ENCODE measurements at places on chromosomes 16 and 17.
A peak's percentile ranks its signal among the peaks of the same experiment; 100 is the strongest.

GRCh38 chr17:69326377-69327059 is 415 bp downstream of the ABCA5 start:
- peak; percentile 1 for DNase-seq

DNA sequence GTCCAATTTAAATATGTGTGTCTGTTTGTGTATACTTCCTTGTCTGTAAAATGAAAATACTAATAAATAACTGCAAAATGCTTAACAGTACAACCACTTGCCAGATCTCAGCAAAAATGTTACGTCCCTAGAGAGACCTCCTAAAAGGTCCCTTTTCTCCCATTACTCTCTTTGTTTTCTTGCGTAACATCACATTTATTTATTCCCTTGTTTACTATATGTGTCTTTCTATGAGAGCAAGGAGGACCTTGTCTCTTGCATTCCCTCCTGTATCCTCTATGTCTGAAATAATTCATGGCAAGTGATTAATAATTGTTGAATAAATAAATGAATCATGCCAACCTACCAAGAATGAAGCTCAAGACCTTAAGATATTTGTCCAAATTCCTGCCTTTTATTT is 1.9 kb downstream of the ACSM3 start:
- no peak for DNase-seq

- DNase-seq, result peak; percentile 43
Measured at GRCh38 chr17:46822388-46822921, 4.0 kb upstream of the WNT3 start.

DNA sequence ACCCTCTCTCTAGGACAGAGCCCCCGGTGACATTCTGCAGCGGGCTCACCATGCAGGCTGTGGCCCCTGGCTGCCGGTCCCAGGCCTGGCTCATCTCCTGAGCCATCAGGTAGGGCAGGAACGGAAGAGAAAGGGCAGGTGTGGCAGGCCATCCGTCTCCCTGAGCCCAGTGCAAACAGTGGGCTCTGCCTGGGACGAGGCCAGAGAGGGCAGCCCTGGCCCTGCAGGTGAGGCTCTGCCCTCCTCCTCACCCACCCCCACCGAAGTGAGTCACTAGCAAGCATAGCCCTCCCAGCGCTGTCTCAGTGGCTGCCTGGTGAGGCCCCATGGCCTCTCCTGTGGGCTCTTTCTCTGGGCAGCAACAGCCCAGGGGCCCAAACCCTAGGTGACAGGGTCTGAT is 14.5 kb downstream of the OTOP3 start:
- DNase-seq, result no peak

DNA sequence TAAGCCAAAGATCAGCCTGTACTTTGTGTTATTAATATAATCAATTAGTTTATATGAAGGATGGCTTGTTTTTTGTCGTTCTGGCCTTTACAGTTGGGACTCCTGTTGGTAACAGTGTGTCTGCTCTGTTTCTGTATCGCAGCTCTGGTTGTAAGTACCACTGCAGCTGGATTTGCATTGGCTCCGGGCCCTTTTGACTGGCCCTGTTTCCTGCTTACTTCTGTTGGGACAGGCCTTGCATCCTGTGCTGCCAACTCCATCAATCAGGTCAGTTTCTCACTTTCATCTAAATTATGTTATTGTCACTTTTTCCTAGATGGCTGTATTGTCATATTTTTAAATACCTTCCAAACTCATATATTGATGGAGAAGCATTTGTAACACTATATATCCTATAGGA is 32.7 kb downstream of the COX10 start:
- DNase-seq, result no peak

DNA sequence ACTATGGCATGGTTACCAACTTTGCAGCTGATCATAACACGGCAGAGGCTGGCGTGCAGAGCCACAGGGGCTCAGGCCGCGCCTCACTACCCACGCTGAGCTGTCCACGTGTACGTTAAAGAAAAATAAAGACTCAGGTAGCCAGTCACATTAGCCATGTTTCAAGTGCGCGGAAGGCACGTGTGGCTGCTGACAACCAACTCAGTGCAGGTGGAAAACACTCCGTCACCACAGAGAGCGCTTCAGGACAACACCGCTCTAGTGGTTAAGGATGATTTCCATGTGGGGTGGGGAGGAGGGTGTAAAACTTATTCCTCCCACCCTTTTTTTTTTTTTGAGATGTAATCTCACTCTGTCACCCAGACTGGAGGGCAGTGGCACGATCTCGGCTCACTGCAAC is 33.8 kb downstream of the ZCCHC14 start:
- no peak for DNase-seq

DNA sequence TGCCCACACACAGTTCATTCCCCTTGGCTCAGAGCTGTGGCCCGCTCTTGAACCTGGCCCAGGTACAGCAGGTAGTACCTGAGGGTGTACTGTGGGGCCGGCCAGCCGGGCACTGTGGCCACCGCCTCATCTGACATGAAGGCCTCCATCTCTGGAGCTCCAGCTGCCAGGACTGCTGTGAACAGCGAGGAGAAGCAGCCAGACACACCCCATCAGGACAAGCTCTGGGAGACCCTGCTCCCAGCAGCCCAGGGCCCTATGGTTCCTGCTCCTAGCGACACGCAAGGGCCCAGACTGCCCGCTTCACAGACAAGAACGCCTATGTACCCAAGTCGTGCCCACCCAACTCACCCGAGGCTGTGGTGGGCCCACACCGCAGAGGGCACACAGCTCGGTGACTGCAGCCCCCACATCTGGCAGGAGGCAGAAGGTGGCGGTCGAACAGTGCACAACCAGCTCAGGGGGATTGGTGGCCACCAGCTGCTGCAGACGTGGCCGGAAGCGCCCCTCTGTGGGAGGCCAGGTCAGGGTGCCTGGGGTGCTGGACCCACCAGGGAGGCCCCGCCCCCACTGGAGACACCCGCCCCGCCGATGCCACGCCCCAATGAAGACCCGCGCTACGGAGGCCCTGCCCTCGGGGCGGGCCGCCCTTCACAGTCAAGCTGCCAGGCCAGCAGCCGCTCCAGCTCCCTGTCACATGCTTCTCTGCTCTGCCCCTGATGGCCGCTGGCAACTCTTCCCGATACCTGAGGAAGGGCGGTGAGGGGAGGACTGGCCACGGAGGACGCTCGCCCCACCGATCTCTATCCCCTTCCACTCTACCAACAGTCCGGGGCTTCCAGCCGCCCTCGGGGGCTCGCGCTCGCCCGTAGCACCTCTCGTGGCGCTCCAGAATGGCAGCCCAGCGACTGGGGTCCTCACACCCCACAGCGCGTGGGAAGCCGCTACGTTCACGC is 1.1 kb upstream of the STUB1 start:
- peak; percentile 70 for DNase-seq

- DNase-seq, result no peak
Measured at GRCh38 chr16:13453325-13453724, 466.6 kb upstream of the ERCC4 start.

DNA sequence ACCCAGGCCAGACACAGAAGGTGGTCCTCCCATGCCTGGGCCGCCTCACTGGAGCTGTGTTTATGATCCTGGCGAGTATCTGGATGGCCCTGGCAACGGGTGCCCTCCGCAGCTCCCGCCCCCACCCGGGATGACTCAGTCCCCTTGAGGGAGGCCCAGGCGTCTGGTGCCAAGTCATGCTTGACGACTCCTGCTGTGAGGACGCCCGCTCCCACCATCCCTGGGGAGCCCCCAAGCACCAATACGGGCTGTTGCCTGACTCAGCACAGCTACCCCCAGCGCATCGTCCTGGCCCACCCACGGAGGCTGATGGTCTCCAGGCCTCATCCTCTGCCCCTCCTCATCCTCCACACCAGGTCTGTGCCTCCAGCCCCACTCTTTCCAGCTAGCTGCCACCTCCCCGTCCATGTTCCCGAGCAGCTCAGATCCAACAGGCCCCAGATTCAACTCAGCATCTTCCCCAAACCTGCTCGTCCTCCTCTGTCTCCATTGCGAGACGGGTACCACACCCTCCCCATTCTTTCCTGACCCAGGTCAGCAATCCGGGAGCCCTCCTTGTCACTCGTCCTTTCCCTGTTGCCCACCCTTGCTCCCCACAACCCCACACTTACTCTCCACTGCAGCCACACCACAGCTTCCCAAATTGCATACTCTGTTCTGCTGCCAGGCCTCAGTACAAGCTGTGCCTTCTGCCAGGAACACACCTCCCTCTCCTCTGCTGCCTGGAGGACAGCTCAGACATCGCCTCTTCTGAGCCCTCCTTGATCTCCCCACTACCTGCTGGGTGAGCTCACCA is 2.6 kb downstream of the CAMKK1 start:
- peak; percentile 94 for DNase-seq

- DNase-seq, result no peak
Measured at GRCh38 chr17:8430966-8431365, 4.7 kb upstream of the NDEL1 start.

DNA sequence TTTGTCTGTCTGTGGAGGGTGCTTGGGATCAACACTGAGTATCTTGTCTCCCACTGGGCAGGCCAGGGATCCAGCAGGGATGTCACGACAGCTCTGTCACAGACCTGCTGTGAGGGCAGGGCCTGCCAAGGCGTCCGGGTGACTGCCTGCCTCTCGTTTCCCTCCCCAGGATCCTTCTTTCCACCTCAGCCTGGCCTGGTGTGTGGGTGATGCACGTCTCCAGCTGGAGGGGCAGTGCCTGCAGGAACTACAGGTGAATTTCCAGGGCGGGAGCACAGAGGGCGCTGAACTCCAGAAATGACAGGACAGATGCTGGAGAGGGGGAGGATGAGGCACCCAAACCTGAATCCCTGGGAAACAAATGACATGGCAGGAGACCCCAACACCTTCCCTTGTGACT is 6.8 kb upstream of the MMP15 start:
- DNase-seq, result no peak

DNA sequence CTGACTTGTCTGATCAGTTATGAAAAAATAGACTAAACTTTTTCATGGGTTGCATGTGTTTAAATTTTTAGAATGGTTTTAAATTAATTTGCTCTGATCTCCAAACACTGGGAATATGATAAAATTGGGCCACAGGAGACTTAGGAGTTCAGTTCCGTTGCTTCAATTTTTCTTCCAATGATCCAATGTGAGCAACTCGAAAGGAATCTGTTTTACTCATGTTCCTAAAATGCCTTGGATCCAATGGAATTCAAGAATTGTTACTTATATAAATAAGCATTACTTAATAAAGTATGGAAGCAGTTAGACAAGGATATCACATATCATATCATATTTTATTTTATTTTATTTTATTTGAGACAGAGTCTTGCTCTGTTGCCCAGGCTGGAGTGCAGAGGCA is 56.0 kb upstream of the NACA2 start:
- DNase-seq, result no peak
